ENCODE measurements at places on chromosomes 11 and 22.

DNA sequence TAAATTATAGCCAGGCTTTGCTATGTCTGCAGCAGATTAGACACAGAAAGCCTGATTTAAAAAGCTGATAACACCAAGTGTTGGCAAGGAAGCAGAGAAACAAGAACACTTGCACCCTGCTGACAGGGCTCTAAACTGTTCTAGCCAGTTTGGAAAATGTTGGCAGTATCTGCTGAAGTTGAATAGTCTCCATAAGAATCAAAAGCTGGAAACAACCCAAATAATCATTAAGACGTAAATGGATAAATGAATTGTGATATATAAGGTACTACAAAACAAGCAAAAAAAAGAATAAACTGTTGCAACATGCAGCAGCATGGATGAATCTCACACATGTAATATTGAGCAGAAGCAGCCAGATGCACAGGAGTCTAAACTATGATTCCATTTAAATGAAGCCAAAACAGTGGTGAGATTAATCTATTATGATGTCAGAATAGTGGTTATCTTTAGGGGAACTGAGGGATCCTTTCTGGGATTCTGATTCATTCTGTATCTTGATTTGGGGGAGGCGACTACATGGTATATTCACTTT is 40.4 kb upstream of the ADORA2A start:
- DNase-seq: no peak

- no peak for DNase-seq
These were observed 136.6 kb downstream of the ELP4 start for GRCh38 chr11:31646216-31646615.

- DNase-seq: no peak
These were observed 7.8 kb downstream of the BIRC3 start for GRCh38 chr11:102325088-102325487.

DNA sequence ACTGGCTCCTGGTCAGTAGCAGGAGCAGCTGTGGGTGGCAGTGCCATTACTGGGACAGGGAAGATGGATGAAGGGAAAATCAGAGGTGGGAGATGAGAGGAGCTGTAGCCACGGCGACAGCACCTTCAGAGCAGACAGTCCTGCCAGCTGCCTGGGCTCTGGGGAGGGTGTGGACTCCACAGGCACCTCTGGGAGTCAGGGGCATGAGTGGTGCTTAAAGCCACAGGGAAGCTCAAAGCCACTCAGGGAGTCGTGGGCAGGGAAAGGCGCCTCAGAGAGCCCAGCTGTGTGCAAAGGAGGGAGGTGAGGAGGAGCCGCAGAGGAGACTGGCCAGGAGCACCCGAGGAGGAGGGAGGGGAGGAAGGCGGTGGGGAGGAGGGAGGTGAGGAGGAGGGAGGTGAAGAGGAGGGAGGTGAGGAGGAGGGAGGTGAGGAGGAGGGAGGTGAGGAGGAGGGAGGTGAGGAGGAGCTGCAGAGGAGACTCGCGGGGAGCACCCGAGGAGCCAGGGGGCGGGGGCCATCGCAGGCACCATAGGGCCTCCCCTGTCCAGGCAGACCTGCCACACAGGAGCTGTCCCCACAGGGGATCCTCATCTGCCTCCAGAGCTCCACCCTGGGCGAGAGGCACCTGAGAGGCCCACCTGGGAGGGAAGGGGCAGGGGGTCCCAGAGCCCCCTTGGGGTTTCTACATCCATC is 977.6 kb downstream of the BRD1 start:
- DNase-seq: no peak

GRCh38 chr22:44642096-44642644 is 59.8 kb upstream of the PRR5 start:
- no peak for DNase-seq
